HFFc6 (cell line): ENCODE measurements at places on chromosomes 13 and 19.
A peak's percentile ranks its signal among the peaks of the same experiment; 100 is the strongest.

- peaks cover 20% of the 10 kb centered on the region for H3K27me3 ChIP-seq
- peaks cover 16% of the 10 kb centered on the region for H3K4me1 ChIP-seq
- DNase-seq: peak; percentile 41
- H3K27ac ChIP-seq: no peak overlapping the region
These were observed 21.2 kb upstream of the GTF3A start for GRCh38 chr13:27403203-27403678.

DNA sequence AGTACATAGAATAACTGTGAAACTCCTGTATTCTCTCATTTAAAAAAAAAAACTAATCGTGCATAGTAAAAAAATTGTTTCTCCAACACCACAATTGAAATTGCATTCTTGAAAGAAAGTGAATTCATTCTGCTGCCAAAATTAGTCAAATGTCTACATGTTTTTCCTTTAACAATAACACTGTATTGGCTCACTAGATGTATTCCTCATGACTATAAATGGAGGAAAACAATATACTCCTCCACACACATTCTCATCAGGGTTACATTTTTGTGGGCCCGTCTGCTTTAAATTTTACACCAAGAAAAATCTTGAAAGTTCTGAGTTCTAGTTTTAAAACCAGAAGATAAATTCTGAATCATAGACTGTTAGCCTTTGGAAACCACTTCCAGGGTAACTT, 233.6 kb downstream of the KLF12 start:
- peaks cover 28% of the 10 kb centered on the region for H3K4me1 ChIP-seq
- no peak overlapping the region for H3K27ac ChIP-seq
- H3K4me3 ChIP-seq: no peak overlapping the region
- DNase-seq: no peak

- peaks cover 12% of the 10 kb centered on the region for H3K27me3 ChIP-seq
- no peak overlapping the region for H3K27ac ChIP-seq
- H3K36me3 ChIP-seq: no peaks in the 10 kb centered on the region
- no peak overlapping the region for H3K4me3 ChIP-seq
These were observed 41.2 kb upstream of the UBAC2 start for GRCh38 chr13:99159331-99160061.

- H3K27ac ChIP-seq: no peak overlapping the region
- no peak overlapping the region for H3K4me3 ChIP-seq
- peaks cover 9% of the 10 kb centered on the region; the same call in 1 of the 2 replicates for H3K4me1 ChIP-seq
- no peak for DNase-seq
- no peaks in the 10 kb centered on the region for H3K36me3 ChIP-seq
These were observed 1.6 kb upstream of the CACNG6 start for GRCh38 chr19:53989600-53990533.

GRCh38 chr19:2663920-2664571, 38.4 kb downstream of the GNG7 start:
- H3K36me3 ChIP-seq: peaks cover 4% of the 10 kb centered on the region; the same call in 1 of the 2 replicates
- H3K4me3 ChIP-seq: no peak overlapping the region
- no peak for DNase-seq
- H3K27ac ChIP-seq: no peak overlapping the region
- H3K4me1 ChIP-seq: no peaks in the 10 kb centered on the region
- peaks cover 19% of the 10 kb centered on the region for H3K27me3 ChIP-seq

DNA sequence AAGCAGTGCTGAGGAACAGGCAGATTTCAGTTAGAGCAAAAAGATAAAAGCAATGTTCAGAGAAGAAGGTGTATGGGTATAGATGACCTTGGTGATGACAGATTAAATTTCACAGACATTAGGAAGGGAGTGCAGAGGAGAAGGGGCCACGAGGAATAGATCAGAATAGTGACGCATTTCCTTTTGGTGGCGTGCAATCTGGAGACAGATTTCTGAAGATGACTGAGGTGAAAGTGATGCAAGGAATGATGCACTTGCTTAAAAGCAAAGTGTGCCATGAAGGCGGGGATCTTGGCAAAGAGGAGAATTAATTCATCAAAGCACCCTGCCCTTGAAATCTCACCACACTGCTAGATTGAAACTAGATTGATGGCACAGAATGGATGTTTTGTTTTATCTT, 202.4 kb downstream of the ITGBL1 start:
- peaks cover 38% of the 10 kb centered on the region for H3K36me3 ChIP-seq
- no peak overlapping the region for H3K27ac ChIP-seq
- no peaks in the 10 kb centered on the region; the same call in 1 of the 2 replicates for H3K27me3 ChIP-seq
- peaks cover 23% of the 10 kb centered on the region for H3K4me1 ChIP-seq

DNA sequence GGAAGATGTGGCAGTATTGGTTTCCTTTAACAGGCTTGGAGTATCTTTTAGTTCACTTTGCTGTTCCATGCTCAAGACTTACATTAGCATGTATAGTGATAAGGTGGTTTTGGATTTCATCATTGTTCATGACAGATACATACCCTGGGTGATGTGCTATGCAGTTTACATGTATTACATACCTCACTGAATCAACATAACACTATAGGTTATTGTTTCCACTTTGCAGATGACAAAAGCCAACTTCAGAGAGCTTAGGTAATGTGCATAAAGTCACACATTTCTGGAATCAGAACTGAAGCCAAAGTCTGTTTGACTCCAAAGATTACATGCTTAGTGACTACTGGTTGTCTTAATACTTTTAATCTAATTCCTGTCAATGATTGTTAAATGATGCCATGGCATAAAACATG, 7.1 kb downstream of the COMMD6 start:
- H3K27me3 ChIP-seq: no peaks in the 10 kb centered on the region
- no peak for DNase-seq
- H3K4me1 ChIP-seq: peaks cover 19% of the 10 kb centered on the region
- no peak overlapping the region for H3K4me3 ChIP-seq
- H3K27ac ChIP-seq: no peak overlapping the region

DNA sequence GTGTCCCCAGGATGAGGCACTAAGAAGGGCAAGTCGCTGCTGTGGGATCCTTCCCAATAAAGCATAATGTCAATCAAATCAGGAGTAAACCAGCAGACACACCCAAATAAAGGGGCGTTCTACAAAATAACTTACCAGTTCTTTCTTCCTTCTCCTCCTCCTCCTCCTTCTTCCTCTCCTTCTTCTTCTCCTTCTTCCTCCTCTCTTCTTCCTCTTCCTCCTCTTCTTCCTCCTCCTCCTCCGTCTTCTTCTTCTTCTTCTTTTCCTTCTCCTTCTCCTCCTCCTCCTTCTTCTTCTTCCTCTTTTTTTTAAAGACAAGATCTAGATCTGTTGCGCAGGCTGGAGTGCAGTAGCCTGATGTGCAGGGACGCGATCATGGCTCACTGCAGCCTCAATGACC, 225.8 kb downstream of the UQCRFS1 start:
- peaks cover 18% of the 10 kb centered on the region for H3K27me3 ChIP-seq
- no peak for DNase-seq
- H3K27ac ChIP-seq: no peak overlapping the region
- no peak overlapping the region for H3K4me3 ChIP-seq

DNA sequence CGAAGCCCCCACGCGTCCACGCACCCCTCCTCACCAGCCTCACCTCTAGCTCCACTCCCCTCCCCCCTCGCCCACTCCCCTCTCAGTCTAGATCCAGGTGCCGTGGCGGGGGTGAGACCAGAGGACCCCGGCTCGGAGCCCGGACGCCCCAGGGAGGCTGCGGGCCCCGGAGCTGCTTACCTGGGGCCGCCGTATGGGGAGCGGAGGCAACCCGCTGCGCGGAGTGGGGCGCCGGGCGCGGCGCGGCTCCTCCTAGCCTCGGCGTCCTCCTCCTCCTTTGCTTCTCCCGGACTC, 353 bp downstream of the ENOX1 start:
- H3K4me3 ChIP-seq: peak overlapping the region; percentile 89
- no peaks in the 10 kb centered on the region; the same call in 1 of the 2 replicates for H3K27me3 ChIP-seq
- H3K27ac ChIP-seq: no peak overlapping the region
- H3K36me3 ChIP-seq: no peaks in the 10 kb centered on the region
- H3K4me1 ChIP-seq: peaks cover 19% of the 10 kb centered on the region

DNA sequence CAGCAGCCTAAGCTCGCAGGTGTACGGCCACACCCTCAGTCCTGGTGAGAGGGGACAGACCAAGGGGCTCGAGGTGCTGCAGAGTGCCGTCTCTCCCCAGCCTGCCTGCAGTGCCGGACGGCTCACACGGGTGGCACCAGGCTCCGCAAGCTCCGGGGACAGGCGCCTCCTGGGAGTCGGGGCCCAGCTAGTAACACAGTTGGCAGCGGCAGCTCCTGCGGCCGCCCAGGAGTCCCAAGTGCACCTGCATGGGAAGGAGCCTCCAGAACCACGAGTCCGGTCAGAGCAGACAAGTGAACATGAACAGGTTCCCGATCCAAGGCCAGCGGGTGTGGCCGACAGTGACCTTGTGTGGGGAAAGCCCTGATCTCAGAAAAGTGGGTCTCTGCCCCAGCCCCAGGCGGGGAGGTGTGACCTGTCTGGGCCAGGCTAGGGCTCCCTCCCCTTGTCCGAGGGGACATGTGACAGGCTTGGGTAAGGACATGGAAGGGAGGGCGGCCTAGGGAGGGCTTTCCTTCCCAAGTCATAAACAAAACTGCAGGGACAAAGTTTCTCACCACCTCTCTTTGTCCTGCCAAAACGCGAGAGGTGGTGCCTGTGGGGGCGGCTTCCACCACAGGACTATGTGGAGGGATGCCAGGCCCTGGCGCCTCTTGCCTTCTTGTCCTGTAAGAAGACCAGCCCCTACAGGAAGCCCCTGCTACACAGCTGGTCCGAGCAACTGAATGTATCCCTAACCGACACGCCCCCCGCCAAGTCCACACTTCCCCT, 46.5 kb downstream of the MLLT1 start:
- peaks cover 16% of the 10 kb centered on the region for H3K36me3 ChIP-seq
- H3K4me3 ChIP-seq: peak overlapping the region; percentile 18
- H3K4me1 ChIP-seq: peaks cover 49% of the 10 kb centered on the region
- H3K27me3 ChIP-seq: peaks cover 6% of the 10 kb centered on the region

- peaks cover 15% of the 10 kb centered on the region for H3K4me1 ChIP-seq
- peaks cover 50% of the 10 kb centered on the region for H3K36me3 ChIP-seq
- DNase-seq: no peak
- no peak overlapping the region for H3K27ac ChIP-seq
These were observed 53.9 kb downstream of the C13orf46 start for GRCh38 chr13:113919761-113920559.

DNA sequence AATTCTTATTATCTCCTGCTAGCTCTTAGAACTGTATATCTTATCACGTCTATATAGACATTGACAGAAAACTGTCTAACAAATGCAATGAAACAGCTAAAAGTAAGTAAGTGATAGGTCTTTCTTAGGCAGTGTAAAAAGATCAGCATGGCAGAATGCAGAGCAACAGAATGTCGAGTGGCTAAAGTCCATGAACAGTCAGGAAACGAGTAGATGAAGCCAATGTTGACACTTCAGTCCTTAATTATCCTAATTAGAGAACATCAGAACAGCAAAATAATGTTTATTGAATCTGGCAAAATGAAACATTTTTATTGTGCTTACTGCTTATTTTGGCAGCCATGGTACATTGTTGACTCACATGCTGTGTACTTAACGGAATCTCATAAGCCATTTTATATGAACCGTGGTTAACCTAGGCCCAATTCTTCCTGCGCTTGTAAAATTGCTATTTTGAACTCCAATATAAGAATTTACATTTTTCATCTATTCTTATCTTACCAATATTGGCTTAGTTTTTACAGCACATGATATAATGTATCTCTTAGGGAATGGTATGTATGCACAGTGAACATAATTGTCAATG, 748.1 kb downstream of the DACH1 start:
- no peaks in the 10 kb centered on the region for H3K36me3 ChIP-seq
- H3K27me3 ChIP-seq: no peaks in the 10 kb centered on the region
- DNase-seq: no peak
- no peak overlapping the region for H3K27ac ChIP-seq
- no peak overlapping the region for H3K4me3 ChIP-seq

DNA sequence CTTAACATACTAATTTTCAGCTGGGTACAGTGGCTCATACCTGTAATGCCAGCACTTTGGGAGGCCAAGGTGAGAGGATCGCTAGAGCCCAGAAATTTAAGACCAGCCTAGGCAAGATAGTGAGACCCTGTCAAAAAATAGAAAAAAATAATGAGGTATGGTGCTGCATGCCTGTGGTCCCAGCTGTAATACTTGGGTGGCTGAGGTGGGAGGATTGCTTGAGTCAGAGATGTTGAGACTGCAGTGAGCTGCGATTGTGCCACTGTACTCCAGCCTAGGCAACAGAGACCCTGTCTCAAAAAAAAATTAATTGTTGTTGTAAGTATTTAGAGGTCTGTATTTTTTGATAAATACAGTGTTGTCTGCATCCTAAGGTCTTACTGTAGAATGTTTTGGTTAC, 66.8 kb downstream of the FNDC3A start:
- H3K4me3 ChIP-seq: no peak overlapping the region
- H3K4me1 ChIP-seq: peaks cover 50% of the 10 kb centered on the region
- peak; percentile 21 for DNase-seq
- H3K27ac ChIP-seq: peak overlapping the region; percentile 7; the same call in 1 of the 2 replicates
- no peaks in the 10 kb centered on the region; the same call in 1 of the 2 replicates for H3K27me3 ChIP-seq
- H3K36me3 ChIP-seq: peaks cover 16% of the 10 kb centered on the region; the same call in 1 of the 2 replicates

DNA sequence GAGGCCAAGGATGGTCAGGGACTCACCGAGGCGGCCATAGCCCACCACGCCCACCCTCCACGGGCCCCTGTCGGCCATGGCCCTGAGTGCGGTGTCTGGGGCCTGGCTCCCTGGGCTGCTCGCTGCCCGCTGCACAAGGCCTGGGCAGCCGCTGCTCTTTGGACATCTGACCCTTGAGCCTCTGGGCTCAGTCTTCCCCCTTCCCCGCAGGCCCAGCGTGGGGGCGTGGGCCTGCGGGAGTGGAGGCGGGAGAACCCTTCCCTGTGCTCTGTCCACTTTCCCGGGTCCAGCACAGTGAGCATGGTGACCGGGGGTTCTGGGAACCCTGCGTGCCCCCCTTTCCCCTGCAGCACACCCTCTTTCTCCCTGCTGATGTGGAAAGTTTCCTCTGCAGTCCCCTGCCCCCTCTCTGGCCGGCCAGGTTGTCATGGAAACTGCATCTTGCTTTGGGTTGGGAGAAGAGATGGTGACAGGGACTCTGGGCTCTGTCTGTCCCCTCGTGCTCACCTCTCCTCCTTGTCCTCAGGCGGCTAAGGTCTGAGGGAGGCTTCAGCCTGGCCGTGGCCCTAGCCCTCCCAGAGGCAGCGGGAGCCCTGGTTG, at the start of gene ASPDH:
ASPDH (minus strand) TSS at position 168 of the 600 bp plus-strand sequence; CDS start at position 78, 90 bp downstream.
- H3K27me3 ChIP-seq: peaks cover 10% of the 10 kb centered on the region
- H3K27ac ChIP-seq: no peak within 1 kb of the TSS
- H3K36me3 ChIP-seq: no peaks in the 10 kb centered on the region
- no peak for DNase-seq

GRCh38 chr13:56713656-56714055, 427.1 kb upstream of the PRR20A start:
- no peak overlapping the region for H3K27ac ChIP-seq
- no peaks in the 10 kb centered on the region for H3K4me1 ChIP-seq
- H3K4me3 ChIP-seq: no peak overlapping the region
- no peak for DNase-seq
